Keratinocyte (primary cell): ENCODE measurements at places on chromosomes 5 and 9.

DNA sequence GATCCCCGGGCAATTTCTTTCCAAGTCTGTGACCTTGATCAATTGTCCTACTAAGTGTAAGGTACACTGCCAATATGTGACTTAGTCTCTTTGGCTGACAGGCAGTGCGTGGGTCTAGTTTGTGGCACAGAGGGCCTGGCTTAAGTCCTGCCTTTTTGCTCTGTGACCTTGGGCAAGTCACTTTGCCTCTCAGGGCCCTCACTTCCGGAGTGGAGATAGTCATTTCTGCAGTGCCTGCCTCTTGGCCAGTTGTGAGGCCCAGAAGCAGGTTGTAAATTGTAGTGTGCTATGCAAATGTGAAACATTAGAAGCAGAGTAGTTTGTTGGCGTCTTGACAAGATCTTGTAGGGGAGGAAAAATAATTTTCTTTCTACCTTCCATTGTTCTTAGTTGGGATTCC is 39.0 kb downstream of the KIF4B start:
- DNase-seq: no peak

DNA sequence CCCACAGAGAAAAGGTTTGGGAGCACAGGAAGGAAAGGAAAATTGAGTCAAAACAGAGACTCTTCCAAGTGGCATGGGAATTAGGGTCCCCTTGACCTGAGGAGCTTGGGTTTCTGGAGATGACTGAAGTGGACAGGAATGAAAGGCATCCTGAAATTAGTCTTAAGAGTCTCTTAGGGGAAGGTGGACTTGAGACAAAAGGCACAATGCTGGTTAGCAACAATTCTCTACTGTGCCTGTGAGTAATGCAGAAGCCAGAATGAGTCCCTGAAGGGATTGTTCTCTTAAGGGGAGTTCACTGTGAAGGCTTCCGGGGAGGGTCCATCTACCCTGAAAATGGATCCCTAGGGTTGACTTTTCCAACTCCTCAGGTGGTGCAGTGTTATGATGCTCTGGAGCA is 58.4 kb upstream of the FOXE1 start:
- no peak for DNase-seq

GRCh38 chr5:163248871-163249270 is 188.5 kb upstream of the CCNG1 start:
- DNase-seq: no peak

DNA sequence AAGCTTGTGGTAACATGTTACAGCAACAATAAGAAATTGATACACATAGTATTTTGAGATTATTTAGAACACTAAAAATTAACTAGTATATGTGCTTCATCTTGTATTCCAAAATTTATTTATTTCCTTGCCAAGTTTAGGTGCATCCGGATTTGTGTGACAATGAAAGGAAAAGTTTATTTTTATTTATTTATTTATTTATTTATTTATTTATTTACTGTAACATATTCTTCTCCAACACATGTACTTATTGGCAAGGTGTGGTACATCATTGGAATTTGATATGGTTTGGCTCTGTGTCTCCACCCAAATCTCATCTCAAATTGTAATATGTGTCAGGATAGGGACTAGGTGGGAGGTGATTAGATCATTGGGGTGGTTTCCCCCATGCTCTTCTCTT is 373.3 kb upstream of the EDIL3 start:
- no peak for DNase-seq

- no peak for DNase-seq
These were observed 337.0 kb downstream of the RAB3C start for GRCh38 chr5:58919833-58920232.
